HCEC 1CT (cell line): ENCODE measurements at places on chromosomes 13 and 19.

- peak; percentile 63 for DNase-seq
Measured at GRCh38 chr13:49444524-49445395, 686 bp downstream of the SETDB2 start.

DNA sequence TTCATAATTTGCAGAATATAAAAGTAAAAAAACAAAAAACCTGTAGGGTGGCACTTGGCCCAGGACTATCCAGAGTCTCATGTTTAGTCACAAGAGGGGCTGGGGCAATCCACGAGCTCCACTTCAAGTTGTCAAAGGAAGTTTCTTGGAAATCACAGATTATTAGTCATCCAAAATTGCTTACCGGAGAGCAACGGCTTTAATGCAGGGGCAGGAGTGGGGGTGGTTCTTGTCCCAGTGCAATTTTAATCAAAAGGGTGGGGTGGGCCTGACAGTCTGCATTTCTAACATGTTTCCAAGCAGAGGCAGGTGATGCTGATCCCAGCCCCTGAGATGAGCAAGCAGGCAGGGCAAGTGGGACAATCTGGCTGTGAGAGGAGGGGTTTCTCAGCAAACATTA lies 233.9 kb downstream of the ABCC4 start:
- peak; percentile 26 for DNase-seq

DNA sequence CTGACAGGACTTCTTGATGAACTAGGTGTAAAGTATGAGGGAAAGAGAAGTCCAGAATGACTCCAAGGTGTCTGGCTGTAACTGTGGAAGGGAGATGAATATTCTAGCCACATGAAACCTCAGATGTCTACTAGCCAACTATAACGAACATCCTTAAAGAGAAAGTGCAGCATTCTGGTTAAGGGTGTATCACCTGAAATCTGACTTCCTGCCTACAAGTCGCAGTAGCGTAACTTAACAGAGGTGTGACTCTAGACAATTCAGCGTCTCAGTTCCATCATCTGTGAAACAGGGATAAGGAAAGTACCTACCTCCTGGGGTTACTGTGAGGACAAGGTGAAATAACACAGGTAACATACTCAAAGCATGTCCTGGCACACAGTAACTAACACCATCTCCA lies 145.7 kb upstream of the FBXL3 start:
- DNase-seq, result no peak

DNA sequence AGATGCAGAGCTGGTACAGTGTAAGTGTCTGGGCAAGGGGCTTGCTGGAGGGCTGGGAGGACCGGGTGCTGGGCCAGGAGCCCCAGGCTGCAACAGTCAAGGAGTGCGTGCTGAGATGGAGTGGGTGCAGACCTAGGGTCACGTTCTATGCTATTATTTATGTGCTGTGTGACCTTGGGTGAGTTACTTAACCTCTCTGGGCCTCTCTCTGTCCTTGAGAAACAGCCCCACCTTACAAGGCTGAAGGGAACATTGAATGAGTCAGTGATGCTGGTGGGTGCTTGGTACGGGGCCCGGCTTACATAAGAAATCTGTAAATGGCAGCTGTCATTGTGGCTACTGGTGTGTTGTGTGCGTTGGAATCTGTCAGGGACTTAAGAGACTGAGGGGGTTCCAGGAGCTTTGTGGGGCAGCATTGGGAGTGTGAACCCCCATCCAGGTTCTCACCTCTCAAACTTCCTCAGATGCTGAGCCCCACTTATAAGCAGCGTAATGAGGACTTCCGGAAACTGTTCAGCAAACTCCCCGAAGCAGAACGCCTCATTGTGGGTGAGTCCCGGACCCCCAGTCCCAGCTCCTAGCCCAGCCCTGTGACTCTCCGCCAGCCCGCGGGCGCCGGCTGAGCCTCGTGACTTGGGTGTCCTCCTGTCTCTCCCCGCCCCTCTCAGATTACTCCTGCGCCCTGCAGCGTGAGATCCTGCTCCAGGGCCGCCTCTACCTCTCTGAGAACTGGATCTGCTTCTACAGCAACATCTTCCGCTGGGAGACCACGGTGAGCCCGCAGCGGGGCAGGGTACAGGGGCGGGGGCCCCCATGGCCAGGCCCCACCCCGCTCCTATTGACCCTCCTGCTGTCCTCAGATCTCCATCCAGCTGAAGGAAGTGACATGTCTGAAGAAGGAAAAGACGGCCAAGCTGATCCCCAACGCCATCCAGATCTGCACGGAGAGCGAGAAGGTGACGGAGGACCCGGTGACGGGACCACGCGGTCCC lies 9.6 kb downstream of the GRAMD1A start:
- no peak for DNase-seq

DNA sequence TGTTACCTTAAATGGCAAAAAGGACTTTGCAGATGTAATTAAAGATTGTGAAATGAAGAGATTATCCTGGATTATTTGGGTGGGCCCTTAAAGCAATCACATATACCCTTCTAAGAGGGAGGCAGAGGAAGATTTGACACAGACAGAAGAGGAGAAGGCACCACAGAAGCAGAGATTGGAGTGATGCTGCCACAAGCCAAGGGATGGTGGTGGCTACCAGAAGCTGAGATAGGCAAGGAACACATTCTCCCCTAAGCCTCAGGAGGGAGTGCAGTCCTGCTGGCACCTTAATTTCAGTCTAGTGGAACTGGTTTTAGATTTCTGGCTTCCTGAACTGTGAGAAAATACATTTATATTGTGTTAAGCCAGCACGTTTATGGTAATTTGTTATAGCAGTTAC lies 24.2 kb downstream of the DEDD2 start:
- DNase-seq, result no peak

- no peak for DNase-seq
Measured at GRCh38 chr19:7897292-7897691, 6.4 kb upstream of the MAP2K7 start.

- peak; percentile 60 for DNase-seq
Measured at GRCh38 chr13:77857531-77858209, 61.0 kb downstream of the EDNRB start.

GRCh38 chr19:6047741-6048251 lies 62.5 kb downstream of the RFX2 start:
- peak; percentile 55 for DNase-seq
